ENCODE measurements at places on chromosomes 6 and 20. TPM values are rescaled to one million over a fixed set of nuclear protein-coding genes. Genes with fewer than 3 reads are reported as not detected.

- H3K27ac ChIP-seq, result no peak overlapping the region
- H3K36me3 ChIP-seq, result no peaks in the 10 kb centered on the region
- H3K4me1 ChIP-seq, result peaks cover 6% of the 10 kb centered on the region
- DNase-seq, result no peak
These were observed 44.4 kb downstream of the PRKN start for GRCh38 chr6:162683135-162683534.

DNA sequence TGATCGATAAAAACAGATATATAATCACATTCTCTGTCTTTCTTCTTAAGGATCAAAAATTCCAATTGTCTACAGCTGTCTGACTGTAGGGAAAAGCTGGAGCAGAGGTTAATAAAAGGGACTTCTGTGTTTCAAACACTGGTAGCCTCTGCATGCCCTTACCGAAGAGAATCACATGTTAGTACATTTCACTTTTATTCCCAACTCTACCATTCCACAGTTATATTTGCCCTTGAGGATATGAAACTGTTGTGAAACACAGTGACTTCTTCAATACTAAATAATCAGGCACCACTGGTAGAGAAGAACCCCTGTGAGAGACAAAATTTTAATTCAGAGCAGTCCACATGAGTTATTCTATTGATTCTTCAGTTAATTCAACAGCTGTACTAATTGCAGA is 1187.3 kb upstream of the CITED2 start:
- H3K36me3 ChIP-seq, result no peaks in the 10 kb centered on the region
- H3K27ac ChIP-seq, result no peak overlapping the region
- H3K4me1 ChIP-seq, result no peaks in the 10 kb centered on the region

- no peak overlapping the region for H3K4me3 ChIP-seq
- H3K36me3 ChIP-seq, result no peaks in the 10 kb centered on the region
- no peak overlapping the region for H3K27ac ChIP-seq
- no peaks in the 10 kb centered on the region for H3K27me3 ChIP-seq
- DNase-seq, result no peak
These were observed 442.2 kb upstream of the MAN1A1 start for GRCh38 chr6:119791736-119792135.

DNA sequence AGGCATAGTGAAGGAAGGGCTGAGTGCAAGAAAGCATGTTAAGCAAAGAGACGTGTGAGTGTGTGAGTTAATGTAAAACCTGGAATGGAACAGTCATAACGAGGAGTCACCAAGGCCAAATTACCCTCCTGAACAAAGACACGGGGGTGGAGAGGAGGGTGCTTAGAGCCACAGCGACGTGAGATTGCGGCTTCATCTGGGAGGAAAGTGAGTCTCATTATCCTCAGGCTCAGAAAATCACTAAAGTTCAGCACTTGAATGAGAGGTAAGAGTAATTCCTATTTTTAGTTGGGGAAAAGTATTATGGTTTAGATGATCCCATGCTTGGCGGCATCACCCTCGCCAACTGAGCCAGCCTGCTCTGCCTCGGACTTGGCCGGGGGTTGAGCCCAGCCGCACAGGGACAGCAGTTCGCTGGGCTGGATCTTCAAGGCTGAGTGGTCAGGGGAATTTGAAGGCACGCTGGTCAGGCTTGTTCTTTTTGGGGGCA is 136.6 kb downstream of the DTNBP1 start:
- H3K27ac ChIP-seq, result no peak overlapping the region
- H3K4me1 ChIP-seq, result peaks cover 21% of the 10 kb centered on the region
- DNase-seq, result no peak

DNA sequence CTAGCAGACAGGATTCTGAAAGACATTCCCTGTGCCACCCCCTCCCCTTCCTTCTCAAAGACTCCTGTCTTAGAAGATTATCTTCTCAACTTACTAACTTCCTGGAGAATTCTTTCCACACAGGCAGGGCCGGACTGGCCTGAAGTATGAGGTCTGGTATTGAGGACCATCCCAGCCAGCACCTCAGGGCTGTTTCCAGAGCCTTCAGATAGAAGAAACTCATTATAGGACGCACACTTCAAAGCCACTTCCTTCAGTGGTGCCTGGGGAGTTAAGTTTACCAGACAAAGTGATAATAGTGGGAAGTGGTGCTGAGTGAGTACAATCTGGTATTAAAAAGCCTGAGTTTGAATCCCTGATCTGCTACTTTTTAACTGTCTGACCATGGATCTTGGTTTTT is 15.6 kb downstream of the KCNS1 start:
- DNase-seq, result no peak
- H3K27me3 ChIP-seq, result no peaks in the 10 kb centered on the region
- no peaks in the 10 kb centered on the region for H3K4me1 ChIP-seq
- no peak overlapping the region for H3K4me3 ChIP-seq

GRCh38 chr6:40844246-40844645 is 194.8 kb downstream of the UNC5CL start:
- DNase-seq, result no peak
- no peak overlapping the region for H3K27ac ChIP-seq
- H3K4me1 ChIP-seq, result no peaks in the 10 kb centered on the region
- H3K4me3 ChIP-seq, result no peak overlapping the region

The ADGRF1 gene
- 0.52 TPM for total RNA-seq

DNA sequence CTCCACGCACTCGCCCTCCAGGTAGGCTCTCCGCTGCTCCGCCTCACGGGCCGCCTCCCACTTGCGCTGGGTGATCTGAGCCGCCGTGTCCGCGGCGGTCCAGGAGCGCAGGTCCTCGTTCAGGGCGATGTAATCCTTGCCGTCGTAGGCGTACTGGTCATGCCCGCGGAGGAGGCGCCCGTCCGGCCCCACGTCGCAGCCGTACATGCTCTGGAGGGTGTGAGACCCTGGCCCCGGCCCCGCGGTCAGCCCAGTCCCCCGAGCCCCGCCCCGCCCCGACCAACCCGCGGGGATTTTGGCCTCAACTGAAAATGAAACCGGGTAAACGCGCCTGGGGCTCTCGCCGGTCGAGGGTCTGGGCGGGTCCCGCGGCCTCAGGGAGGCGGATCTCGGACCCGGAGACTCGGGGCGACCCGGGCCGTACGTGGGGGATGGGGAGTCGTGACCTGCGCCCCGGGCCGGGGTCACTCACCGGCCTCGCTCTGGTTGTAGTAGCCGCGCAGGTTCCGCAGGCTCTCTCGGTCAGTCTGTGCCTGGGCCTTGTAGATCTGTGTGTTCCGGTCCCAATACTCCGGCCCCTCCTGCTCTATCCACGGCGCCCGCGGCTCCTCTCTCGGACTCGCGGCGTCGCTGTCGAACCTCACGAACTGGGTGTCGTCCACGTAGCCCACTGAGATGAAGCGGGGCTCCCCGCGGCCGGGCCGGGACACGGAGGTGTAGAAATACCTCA is 598 bp downstream of the HLA-B start:
- no peaks in the 10 kb centered on the region for H3K36me3 ChIP-seq
- H3K27me3 ChIP-seq, result no peaks in the 10 kb centered on the region
- peak overlapping the region; percentile 80 for H3K27ac ChIP-seq

DNA sequence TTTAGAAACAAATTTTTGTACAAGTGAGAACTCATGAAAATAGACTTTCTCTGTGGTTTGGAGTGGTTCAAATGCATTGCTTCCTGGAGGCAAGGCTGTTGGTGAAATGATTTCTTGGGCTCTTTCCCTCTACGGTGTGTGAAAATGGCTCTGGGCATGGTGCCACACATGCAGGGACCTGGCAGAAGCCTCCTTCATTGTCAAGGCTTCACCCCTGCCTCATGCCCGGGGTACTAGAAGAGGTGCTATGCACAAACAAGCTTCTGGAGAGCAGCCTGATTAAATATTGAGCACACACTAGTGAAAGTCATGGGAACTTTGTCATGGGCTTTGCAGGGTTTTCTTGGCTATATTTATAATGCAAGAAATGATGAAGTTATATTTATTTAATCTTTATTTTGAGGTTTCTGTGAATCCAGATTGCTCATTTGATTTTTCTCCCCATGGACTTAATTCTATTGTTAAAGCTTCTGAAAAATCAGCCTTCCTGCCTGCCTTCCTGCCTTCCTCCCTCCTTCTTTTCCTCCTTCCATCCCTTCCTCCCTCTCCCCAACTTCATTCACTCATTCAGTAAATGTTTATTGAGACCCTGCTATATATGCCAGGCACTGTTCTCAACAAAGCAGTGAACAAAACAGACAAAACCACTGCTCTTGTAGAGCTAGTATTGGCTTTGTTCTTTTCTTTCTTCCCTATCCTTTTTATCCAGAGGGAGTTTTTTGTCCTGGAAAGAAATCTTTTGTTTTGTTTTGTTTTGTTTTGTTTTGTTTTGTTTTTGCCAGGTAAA is 21.0 kb downstream of the C6orf89 start:
- H3K4me1 ChIP-seq, result peaks cover 39% of the 10 kb centered on the region
- peaks cover 6% of the 10 kb centered on the region for H3K36me3 ChIP-seq
- no peaks in the 10 kb centered on the region for H3K27me3 ChIP-seq
- no peak overlapping the region for H3K4me3 ChIP-seq

The PDE10A gene
- 16.8 TPM for total RNA-seq

- DNase-seq, result no peak
- no peaks in the 10 kb centered on the region for H3K36me3 ChIP-seq
- no peak overlapping the region for H3K27ac ChIP-seq
- H3K4me3 ChIP-seq, result no peak overlapping the region
- H3K27me3 ChIP-seq, result no peaks in the 10 kb centered on the region
These were observed 19.5 kb downstream of the SYTL3 start for GRCh38 chr6:158669145-158670035.

DNA sequence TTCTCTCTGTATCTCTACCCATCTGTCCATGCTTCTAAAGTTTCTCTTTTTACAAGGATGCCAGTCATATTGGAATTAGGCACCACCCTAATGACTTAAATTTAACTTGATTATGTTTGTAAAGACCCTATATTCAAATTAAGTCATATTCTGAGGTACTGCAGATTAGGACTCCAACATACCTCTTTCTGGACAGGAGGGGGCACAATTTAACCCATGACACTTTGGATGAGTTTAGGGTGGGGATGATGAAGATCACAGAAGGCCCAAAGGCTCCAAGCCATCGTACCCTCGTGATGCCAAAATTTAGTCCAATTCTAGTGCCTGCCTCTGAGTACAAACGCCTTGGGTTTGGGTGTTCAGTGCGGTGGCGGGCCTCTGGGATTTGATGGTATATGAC is 15.0 kb upstream of the NKX2-2 start:
- no peaks in the 10 kb centered on the region for H3K36me3 ChIP-seq
- DNase-seq, result no peak
- no peaks in the 10 kb centered on the region for H3K27me3 ChIP-seq
- H3K27ac ChIP-seq, result no peak overlapping the region

DNA sequence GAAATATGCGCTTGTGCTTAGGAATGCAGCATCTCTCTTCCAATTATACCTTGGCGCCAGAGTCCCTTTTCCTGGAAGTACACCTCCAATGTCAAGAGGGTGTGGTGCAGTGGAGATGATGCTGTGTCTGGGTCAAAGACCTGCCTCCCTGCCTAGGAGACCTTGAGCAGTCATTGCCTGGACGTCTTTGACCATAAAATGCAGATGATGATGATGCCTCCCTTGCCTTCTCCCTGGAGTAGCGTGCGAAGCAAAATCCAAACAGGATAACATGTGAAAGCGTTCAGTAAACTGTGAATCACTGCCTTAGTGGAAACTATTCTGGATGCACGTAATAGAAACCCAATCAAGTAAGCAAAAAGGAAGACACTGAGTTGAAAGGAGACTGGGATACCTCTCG is 97.4 kb upstream of the ARMC2 start:
- no peak overlapping the region for H3K4me3 ChIP-seq
- H3K27me3 ChIP-seq, result no peaks in the 10 kb centered on the region
- H3K36me3 ChIP-seq, result no peaks in the 10 kb centered on the region
- no peak overlapping the region for H3K27ac ChIP-seq

- no peaks in the 10 kb centered on the region for H3K27me3 ChIP-seq
- no peaks in the 10 kb centered on the region for H3K36me3 ChIP-seq
- no peak for DNase-seq
- H3K27ac ChIP-seq, result no peak overlapping the region
- no peaks in the 10 kb centered on the region for H3K4me1 ChIP-seq
These were observed 10.9 kb upstream of the TDRD6 start for GRCh38 chr6:46676604-46677313.

- no peak overlapping the region for H3K27ac ChIP-seq
- H3K4me1 ChIP-seq, result no peaks in the 10 kb centered on the region
- H3K4me3 ChIP-seq, result no peak overlapping the region
- peaks cover 74% of the 10 kb centered on the region for H3K36me3 ChIP-seq
These were observed 15.6 kb downstream of the NSFL1C start for GRCh38 chr20:1450926-1451491.

- H3K4me3 ChIP-seq, result no peak overlapping the region
- no peak overlapping the region for H3K27ac ChIP-seq
- peaks cover 5% of the 10 kb centered on the region for H3K4me1 ChIP-seq
- no peaks in the 10 kb centered on the region for H3K27me3 ChIP-seq
These were observed 28.6 kb upstream of the PCMTD2 start for GRCh38 chr20:64226686-64227580.

DNA sequence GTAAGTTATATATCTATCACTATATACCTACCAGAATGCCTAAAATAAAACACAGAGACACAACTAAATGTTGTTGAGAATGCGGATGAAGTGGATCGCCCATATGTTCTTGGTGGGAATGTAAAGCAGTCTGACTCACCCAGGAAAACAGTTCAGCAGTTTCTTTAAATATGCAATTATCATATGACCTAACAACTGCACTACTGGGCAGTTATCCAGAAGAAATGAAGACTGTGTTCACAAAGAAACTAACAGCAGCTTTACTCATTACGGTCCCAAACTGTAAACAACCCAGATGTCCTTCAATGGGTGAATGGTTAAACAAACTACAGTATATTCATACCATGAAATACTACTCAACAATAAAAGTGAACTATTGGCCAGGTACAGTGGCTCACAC is 14.3 kb upstream of the ZC3H12D start:
- no peaks in the 10 kb centered on the region for H3K27me3 ChIP-seq
- no peaks in the 10 kb centered on the region for H3K36me3 ChIP-seq
- no peak overlapping the region for H3K4me3 ChIP-seq
- no peak overlapping the region for H3K27ac ChIP-seq
- H3K4me1 ChIP-seq, result no peaks in the 10 kb centered on the region

The FNDC11 gene
- 2.9 TPM for total RNA-seq

DNA sequence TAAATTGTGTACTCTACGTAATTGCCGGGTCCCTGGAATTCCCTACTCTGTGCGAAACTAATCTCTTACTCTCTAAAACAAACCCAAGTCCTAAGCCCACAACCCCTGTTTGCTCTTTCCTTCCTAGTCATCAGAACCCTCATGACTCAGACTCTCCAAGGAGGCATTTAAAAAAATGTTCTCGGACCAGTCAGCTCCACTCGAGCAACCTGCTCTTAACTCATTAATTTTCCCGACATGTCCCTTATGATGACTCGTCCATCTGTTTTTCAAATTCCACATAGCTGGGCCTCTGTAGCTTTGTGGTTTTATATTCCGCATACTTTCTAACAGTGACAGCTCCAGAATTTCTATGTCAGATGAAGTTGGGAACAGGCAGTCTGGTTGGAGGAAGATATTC is 2.6 kb upstream of the MUC22 start:
- DNase-seq, result no peak
- H3K27ac ChIP-seq, result no peak overlapping the region
- H3K27me3 ChIP-seq, result no peaks in the 10 kb centered on the region
- no peak overlapping the region for H3K4me3 ChIP-seq
- H3K4me1 ChIP-seq, result peaks cover 15% of the 10 kb centered on the region
- no peaks in the 10 kb centered on the region for H3K36me3 ChIP-seq

Data from body of pancreas (tissue), 4 donors.